ENCODE measurements at places on chromosomes 13 and 19.

DNA sequence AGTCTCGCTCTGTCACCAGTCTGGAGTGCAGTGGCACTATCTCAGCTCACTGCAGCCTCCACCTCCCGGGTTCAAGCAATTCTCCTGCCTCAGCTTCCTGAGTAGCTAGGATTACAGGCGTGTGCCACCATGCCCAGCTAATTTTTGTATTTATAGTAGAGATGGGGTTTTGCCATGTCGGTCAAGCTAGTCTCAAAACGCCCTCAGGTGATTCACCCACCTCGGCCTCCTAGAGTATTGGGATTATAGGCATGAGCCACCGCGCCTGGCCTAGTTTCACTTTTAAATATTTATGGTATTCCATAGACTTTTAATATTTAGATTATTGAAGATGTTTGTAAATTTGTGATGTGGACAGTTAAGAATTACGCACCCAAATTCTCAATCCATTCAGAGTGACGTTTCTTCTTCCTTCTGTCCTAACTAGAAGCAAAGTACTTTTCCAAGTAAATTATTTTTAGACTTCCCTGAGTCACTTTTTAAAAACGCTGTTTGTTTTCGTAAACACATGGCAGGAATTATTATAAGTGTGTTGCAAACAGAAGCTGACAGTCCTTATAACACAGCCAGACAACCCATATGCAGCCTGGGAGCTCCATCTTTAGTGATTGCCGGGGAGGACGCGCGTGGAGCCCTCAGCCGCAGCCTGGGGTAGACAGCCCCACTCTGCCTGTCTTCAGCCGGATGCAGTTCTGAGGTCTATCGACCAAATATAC, 131.7 kb downstream of the ATP11A start:
- no peak for DNase-seq

- no peak for DNase-seq
These were observed 331.3 kb downstream of the UQCRFS1 start for GRCh38 chr19:28881616-28882015.

DNA sequence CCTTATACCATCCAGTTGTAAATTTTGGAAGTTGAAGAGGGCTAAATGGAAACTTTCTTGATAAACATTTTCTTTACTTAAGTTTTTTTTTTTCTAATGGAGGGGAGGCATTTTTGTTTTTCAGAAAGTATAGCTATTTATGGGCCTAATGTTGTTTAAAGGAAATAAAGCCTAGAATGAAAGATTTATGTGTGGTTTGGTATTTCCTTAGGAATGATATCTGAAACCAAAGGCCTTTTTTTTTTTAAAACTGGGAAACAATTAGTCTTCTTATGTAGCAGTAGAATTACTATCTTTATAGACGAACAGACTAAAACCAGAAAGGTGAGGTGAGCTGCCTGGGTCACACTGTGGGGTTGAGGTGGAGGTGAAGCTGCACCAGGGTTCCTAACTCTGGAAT, 80.1 kb downstream of the ESD start:
- no peak for DNase-seq

DNA sequence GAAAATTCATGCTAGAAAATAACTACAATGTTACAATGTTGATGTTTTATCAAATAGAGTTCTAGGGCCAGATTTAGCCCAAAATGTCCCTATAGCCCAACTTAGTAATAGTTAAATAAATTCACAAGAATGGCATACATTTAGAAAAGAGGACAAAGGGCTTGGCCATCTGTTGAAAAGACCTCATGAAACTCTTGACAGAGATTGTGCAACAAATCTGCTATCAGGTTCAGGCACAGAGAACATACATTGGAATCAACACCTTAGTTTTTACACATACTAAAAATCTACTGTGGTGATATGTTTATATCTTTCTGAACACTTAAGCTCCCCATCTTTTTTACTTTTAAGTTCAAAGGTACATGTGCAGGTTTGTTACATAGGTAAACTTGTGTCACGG, 298.3 kb upstream of the DACH1 start:
- no peak for DNase-seq

DNA sequence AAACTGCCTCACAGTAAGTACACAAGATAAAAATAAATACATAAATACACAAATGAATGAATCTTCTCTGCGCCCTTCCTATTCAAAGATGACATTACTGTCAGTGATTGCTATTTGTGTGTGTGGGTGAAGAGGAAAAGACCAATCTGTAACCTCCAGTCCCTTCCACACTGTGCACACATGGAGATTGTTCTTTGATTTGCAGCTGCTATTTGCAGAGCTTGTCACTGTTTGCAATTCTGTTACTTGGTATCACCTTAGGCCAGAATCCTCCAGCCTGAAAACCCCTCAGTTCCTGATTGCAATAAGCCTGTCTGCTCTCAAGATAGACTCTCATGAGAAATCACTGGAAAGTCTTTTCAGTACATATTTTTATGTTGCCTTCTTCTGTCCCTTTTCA, 1314.9 kb downstream of the PCDH9 start:
- DNase-seq: no peak

- DNase-seq: no peak
These were observed 324 bp downstream of the RUVBL2 start for GRCh38 chr19:48994035-48994386.

GRCh38 chr19:4260613-4261191, 13.8 kb downstream of the YJU2 start:
- DNase-seq: no peak

- DNase-seq: peak; percentile 18
These were observed 79.2 kb downstream of the TBC1D4 start for GRCh38 chr13:75402787-75403186.

Measured in nucleus accumbens (tissue), 56 donors.